Stimulated activated CD8-positive, alpha-beta memory T cell treated with anti-CD3 and anti-CD28 coated beads, Interleukin-4, amount 100 ng/mL, for 4 hours (primary cell): ENCODE measurements at places on chromosomes 1 and 21.

- no peak for DNase-seq
These were observed 31.0 kb downstream of the ASH1L start for GRCh38 chr1:155531624-155532023.

GRCh38 chr1:154556422-154556821 lies 2.0 kb downstream of the UBE2Q1 start:
- DNase-seq: no peak

DNA sequence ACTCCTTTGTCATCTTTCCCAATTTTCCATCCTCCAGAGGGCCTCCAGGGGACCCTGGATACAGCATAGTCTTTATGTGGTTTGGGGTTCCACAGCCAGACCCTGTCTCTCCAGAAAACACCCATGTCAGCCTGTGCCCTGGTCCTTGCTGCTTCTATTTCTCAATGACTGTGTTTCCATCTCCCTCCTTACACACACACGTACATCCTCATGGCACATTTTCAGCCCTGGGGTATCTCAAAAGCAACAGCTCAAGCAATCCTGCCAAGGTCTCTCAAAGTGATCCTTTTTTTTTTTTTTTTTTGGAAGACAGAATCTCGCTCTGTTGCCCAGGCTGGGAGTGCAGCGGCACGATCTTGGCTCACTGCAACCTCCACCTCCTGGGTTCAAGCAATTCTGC lies 22.3 kb downstream of the QSOX1 start:
- DNase-seq: no peak

DNA sequence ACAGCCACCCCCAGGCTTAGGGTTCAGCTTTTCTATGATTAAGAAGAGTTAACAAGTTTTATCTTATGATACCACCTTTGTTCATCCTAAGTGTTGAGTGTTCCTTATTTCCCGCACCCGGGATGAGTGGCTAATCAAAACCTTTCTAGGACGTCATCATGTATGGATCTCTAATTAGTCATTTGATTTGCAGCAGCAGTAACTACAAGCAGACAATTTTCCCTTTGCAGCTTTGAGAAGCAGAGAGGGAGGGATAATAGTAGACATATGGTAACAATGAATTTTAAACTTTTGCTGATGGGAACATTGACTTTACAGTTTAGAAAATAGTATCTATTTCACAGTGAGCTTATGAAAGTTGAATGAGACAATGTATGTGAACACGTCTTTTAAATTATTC lies 30.8 kb upstream of the SLC35F3 start:
- no peak for DNase-seq
